Stimulated activated CD8-positive, alpha-beta memory T cell treated with anti-CD3 and anti-CD28 coated beads, Interleukin-4, amount 100 ng/mL, for 48 hours (primary cell): ENCODE measurements at places on chromosomes 6 and 20.

DNA sequence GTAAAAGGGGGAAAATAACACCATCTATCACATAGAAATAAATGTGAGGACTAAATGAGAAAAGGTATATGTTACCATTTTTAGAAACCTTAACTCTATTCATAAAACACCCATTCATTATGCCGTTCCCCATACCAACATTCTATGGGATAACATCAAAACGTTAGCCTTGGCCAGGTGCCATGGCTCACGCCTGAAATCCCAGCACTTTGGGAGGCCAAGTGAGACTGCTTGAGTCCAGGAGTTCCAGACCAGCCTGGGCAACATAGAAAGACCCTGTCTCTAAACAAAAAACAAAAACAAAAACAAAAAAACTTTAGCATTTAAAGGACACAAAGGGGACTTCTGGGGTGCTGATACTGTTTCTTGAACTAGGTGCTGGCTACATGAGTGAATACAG, 1.3 kb downstream of the PIGU start:
- DNase-seq: no peak

- DNase-seq: peak; percentile 67
Observed at GRCh38 chr20:36384022-36384619, 78.0 kb downstream of the DLGAP4 start.

DNA sequence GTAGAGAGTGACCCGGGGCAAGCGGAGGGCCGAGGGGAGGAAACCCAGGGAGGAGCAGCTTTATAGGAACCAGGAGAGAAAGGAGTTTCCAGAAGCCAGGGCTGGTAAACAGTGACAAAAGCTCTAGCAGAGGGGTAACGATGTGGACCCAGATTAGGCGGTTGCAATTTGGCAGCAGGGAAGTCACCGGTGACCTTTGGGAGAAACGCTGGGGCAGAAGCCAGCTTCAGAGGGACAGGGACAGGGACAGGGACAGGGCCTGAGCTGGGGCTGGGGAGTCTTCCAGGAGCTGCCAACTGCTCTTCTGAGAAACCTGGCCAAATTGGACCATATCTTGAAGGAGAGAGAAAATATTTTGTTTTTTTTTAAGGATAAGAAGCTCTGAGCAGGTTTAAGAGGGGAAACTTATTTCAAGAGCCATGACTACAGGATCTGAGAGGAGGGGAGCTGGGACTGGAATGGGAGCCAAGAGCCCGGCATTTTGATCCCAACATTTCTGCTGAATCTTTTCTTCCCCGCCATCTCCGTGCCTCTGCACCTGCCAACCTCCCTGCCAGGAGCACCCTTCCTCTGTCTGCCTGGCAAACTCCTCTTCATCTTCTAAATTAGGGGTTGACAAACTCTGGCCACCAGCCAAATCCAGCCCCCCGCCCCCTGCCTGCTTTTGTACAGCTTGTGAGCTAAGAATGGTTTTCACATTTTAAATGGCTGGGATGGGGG, 22.6 kb upstream of the PREX1 start:
- no peak for DNase-seq

DNA sequence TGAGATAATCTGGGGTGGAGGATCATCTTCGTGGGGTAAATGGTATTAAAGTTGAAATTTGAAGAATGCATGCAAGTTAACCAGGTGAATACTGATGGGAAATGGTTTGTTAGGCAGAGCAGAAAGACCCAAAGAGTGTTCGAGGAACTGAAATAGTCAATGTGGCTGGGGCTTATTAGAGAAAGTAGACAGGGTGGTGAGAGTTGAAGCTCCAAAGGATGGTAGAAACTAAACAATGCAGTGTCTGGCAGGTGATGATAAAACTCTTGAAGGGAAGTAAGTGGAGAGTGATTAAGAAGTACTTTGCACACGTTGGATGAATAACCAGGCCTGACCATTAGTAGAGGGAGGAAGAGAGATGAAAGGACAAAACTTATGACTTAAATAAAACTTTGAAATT, 39.8 kb upstream of the CENPW start:
- no peak for DNase-seq

DNA sequence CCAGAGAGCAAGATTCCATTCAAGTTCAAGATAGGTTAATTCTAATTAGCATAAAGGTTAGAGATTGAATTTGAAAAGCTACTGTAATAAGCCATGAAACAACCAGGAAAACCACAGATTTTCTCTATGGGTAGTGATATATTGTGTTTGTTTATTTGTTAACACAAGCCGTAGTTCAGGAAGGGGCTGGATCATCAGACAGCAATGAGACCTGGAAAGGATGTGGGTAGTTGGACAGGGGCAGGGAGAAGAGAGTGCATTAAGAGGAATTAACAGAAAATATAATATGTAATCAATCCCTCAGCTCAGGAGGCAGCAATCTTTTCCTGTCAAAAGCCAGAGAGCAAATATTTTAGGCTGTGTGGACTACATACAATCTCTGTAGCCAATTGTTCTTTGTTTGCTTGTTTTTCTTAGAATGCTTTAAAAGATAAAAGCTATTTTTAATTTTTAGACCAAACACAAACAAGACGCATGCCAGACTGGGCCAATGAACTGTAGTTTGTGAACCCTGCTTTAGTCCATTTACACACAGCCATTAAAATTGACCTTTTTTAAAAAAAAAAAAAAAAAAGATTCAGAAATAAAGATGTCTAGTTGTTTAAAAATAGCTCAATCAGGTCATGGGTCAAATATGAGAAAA, 398.7 kb upstream of the MARCKS start:
- DNase-seq: no peak

- DNase-seq: no peak
Observed at GRCh38 chr6:169289619-169290339, 36.1 kb upstream of the THBS2 start.

- no peak for DNase-seq
Observed at GRCh38 chr20:8375898-8376297, 243.8 kb downstream of the PLCB1 start.

- DNase-seq: no peak
Observed at GRCh38 chr6:43796168-43796567, 26.2 kb downstream of the VEGFA start.

DNA sequence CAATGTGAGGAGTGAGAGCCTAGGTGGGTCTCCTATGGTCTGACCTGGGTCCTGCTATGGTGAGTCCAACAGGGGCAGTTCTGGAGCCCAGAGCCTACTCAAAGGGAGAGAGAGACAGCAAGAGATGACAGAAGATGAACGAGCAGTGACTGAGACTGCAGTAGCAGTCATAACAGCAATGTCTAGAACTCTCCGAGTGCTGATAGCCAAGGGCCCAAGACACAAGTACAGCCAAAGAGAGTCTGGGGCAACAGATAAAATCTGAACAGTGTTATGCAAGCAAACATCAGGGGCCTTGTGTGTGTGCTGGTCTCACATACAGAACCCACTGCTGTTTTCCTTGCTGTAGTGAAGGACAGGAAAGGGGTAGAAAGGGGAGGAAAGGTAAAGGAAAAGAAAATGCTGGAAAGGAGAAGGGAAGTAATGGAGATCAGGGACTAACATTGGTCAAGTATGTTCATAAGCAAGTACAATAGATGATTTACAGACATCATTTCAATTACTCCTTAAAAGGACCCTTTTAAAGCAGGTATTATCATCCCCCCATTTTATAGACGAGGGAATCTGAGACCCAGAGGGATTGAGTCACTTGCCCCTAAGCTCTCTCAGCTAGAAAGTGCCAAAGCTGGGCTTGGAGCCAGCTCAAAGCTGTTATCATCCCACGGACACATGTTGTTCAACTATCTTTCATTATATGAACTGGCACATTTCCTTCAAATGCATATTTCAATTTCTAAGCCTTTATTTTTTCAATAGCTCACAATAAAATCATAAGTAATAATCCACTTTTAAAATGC, 182.3 kb upstream of the RAB32 start:
- DNase-seq: no peak

GRCh38 chr6:84002226-84002625, 31.3 kb upstream of the MRAP2 start:
- DNase-seq: no peak

DNA sequence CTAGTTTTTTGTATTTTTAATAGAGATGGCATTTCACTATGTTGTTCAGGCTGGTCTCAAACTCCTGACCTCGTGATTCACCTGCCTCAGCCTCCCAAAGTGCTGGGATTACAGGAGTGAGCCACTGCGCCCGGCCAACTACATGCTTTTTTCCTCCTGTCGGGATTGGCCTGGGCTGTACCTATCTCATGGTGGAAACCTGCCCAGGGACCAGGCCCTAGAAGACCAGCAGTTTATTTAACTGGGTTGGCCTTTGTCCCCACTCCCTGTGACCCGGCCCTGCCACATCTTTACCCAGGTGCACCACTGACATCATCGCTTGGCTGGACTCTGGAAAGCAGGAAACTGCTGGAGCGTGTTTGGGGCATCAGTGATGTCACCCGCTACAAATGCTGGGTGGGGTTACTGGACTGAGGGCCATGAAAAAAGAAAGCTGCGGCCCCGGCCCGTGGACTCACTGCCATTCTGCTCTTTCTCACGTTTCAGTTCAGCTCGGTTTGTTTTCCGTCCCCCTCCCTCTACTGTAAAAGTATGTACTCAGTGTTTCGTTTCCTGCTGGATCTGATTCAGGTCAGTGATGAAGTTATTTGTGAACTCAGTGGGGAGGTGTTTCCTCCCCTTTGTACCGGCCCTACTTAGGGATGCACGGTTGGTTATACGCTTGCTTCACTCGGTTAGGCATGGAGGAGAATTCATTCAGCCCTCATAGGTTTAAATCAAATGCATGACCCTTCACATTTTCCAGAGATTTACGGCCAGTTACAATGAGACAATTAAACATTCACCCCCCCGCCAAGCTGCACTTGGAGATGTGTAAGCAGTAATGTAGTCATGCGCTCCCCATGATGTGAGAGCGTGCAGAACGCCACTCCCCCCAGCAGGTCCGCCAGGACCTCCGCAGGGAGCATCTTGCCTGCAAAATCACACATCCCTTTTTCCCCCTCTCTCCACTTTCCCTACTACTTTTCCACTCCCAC, 179.3 kb downstream of the MTHFD1L start:
- no peak for DNase-seq

DNA sequence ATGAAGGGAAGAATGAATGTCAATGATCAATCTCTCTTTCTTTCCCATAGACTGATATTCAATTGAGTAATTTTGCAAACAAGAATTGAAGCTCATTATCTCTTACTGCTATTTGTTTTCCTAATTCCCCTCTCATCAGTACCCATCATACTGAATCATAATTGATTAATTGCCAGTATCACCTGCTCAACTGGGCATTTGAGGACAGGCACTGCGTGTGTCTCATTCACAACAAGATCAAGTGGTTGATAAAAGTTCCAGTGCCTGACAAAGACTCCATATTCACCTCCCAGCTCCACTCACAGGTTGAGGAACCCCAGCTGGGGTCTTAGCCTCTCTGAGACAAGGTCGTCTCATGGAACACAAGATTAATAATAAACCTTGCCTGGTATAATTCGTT, 67.7 kb downstream of the BCAS1 start:
- no peak for DNase-seq

DNA sequence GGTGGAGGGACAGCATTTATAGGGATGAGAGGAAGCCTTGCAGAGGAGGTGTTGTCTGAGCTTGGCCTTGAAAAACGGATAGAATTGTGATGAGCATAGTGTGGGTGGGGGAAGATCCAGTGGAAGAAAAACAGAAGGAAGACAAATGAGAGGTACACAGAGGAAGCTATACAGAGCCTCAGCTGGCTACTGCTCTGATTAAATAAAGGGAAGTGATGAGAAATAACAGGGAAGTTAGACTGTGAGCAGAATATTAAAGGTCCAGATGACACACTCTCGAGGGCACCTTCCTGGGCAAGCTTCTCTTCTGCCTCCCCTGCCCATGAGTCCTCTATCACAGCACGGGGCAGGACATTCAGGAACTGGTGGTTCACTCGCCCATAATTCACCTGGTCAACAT, 182.3 kb downstream of the KIF16B start:
- no peak for DNase-seq

DNA sequence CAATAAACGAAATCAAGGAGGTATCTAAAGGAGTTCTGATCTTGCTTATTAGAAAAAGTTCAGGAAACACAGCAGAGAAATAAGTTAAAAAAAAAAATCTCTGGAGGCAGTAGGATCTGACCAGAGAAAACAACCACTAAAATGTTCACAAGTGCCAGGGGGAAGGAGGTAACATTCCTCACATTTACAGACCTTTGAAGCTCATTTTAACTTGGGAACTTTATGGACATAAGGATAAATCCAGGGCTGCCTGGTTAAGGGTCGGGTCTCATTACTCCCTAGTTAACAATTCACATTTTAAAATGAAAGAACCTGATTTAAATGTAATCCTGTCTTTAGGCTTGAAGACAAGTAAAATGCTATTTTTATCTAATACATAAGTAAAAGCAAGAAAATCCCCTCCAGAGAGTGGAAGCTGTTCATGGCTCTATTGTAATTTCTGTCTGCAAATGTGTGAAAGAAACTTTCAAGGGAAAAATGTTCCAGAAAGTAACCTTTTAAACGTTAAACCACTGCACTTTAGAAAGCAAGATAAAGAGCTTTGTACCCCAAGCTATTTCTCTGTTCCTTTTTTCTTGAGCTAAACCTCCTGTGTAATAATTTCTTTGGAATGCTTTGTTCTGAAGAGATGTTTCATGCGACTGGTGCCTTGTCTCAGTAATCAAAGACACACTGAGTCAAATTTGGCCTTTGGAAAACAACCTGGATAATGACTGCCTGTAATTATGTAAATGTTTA, 38.2 kb downstream of the MYLIP start:
- no peak for DNase-seq

- DNase-seq: no peak
Observed at GRCh38 chr20:37075932-37076685, 19.7 kb downstream of the RBL1 start.
